ENCODE measurements at places on chromosomes 3 and 15. TPM values are rescaled to one million over a fixed set of nuclear protein-coding genes. Genes with fewer than 3 reads are reported as not detected.
A peak's percentile ranks its signal among the peaks of the same experiment; 100 is the strongest.

KBTBD8 gene
- total RNA-seq, result 2.7 TPM

SLC12A1 gene
- 0.17 TPM for total RNA-seq

CCK gene
- total RNA-seq, result 0.69 TPM

EPHA3 gene
- 0.45 TPM for total RNA-seq

ADPRH gene
- total RNA-seq, result 7.8 TPM

GRCh38 chr3:81910244-81910852 lies 148.9 kb upstream of the GBE1 start:
- DNase-seq, result peak; percentile 41

- no peak for DNase-seq
Measured at GRCh38 chr3:51836606-51837005, 24.8 kb upstream of the IQCF2 start.

GRCh38 chr15:73925848-73926218 lies 429 bp upstream of the LOXL1 start:
- DNase-seq, result no peak

DNA sequence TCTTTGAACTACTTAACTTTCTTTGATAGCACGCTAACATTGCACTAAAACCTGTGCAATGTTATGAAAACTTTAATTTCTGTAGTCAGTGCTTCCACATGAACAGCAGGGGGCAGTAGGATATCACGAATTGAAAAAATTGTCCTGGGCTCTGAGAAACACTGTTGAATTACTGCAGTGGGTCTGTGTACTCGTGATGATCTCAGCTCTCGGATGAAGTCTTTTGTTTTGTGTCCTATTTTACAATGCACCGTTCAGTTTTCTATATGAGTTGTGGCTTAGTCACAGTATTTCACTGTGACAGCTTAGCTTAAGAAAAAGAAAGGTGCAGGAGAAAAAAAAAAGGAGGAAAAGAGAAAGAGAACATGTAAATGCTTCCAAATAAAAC lies 141.3 kb upstream of the CCDC54 start:
- peak; percentile 76 for DNase-seq

GRCh38 chr3:11655196-11655928 lies 11.6 kb upstream of the VGLL4 start:
- no peak for DNase-seq

DNA sequence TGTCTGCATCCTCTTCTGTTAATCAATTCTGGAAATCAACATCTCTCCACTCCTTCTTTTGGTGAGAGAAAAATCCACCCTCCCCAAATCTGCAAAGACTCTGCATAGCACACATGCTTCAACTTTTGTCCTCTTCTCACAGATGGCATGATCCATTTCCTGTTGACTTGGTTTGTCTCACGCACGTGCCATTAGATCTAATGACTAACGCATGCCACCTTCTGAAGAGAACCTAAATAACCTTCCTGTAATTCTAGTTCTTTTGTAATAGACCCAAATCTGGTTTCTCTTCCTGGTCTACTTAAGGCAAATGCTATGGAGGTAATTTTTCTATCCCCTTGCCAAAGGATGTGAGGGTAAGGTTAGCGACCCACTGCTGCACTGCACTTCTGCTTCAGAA lies 51.0 kb upstream of the ATOSA start:
- DNase-seq, result peak; percentile 66

- DNase-seq, result no peak
Measured at GRCh38 chr15:56320316-56320715, 44.9 kb upstream of the TEX9 start.

GRCh38 chr3:183895296-183895695 lies 10.6 kb upstream of the PARL start:
- peak; percentile 54 for DNase-seq

GRCh38 chr3:37897763-37898162 lies 36.1 kb downstream of the CTDSPL start:
- no peak for DNase-seq

DNA sequence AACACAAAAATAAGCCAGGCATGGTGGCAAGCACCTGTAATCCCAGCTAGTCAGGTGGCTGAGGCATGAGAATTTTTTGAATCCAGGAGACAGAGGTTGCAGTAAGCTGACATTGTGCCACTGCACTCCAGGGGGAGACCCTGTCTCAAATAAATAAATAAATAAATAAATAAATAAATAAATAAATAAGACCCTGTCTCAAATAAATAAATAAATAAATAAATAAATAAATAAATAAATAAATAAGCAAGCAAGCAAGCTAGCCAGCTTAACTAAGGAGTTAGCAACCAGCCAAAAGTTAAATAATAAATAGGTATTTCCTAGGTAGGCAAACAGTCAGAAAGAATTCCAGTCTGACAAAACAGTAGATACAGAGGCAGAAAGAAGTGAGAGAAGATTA lies 123.9 kb downstream of the GALK2 start:
- DNase-seq, result no peak

GRCh38 chr15:45234562-45235235 lies 17.3 kb upstream of the SLC28A2 start:
- peak; percentile 9 for DNase-seq

DNA sequence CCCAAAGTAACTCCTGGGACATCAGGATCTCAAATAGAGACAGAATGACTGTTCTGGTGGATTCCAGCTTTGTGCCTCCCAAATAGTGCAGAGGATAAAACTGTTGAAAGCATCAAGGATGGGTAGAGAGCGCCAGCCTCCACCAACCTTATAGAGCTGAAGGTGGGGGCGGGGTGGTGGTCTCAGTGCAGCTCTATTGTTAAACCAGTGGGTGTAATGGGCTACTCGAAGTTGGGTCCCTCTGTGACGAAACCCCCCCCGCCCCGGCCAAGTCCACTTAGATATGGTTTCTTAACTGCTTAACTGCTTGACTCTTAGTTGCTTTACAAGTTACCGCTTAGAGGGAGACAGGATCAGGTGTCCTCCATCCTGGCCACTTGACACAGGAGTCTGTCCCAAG lies 22.7 kb downstream of the DHX30 start:
- DNase-seq, result no peak

- DNase-seq, result no peak
Measured at GRCh38 chr3:22392859-22393258, 641.8 kb upstream of the ZNF385D start.

GRCh38 chr3:47410801-47411646 lies 30.2 kb downstream of the PTPN23 start:
- DNase-seq, result no peak

- DNase-seq, result no peak
Measured at GRCh38 chr15:91100814-91101607, 954 bp downstream of the SV2B start.

GRCh38 chr15:62472616-62473299 lies 307.7 kb upstream of the C2CD4B start:
- peak; percentile 46 for DNase-seq

GRCh38 chr3:24088782-24089181 lies 143.7 kb downstream of the NR1D2 start:
- peak; percentile 21 for DNase-seq
